ENCODE measurements at places on chromosomes 12 and 14. TPM values are rescaled to one million over a fixed set of nuclear protein-coding genes. Genes with fewer than 3 reads are reported as not detected.

GRCh38 chr12:52949413-52950331 lies 754 bp downstream of the KRT18 start:
- DNase-seq: peak; percentile 90
- no peaks in the 10 kb centered on the region for H3K4me1 ChIP-seq
- peak overlapping the region; percentile 74 for H3K4me3 ChIP-seq
- peak overlapping the region; percentile 89 for H3K27ac ChIP-seq
- H3K36me3 ChIP-seq: peaks cover 3% of the 10 kb centered on the region
- no peaks in the 10 kb centered on the region for H3K27me3 ChIP-seq

DNA sequence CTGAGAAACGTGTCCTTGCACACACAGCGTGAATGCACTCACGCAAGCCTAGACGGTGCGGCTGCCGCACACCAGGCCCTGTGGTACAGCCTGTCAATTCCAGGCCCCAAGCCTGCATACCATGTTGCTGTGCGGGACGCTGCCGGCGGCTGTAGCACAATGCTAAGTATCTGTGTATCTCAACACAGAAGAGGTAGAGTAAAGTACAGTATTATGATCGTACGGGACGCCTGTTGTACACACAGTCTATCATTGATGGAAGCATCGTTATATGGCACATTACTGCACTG lies 45.0 kb downstream of the AMN start:
- DNase-seq: no peak
- peaks cover 20% of the 10 kb centered on the region for H3K36me3 ChIP-seq
- H3K4me1 ChIP-seq: no peaks in the 10 kb centered on the region
- no peak overlapping the region for H3K27ac ChIP-seq

DNA sequence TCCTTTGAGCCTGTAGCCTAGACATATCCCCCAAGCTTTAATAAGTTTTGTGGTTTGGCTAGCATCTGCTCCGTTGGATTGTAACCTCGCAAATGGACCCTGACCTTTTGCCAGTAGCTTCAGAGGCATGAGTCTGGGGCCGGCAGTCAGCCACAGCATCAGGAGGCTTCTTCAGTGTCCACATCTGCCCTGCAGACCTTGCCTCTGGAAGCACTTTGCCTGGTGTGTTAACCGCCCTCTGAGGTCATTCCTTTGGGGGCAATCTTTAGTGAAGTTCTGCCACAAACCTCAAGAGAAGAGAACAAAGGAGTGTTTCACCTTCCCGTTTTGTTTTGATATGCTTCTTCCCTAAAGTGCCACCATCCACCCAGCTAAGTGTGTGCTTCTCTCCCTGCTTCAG lies 71.4 kb downstream of the GNS start:
- no peak overlapping the region for H3K27ac ChIP-seq
- no peaks in the 10 kb centered on the region for H3K4me1 ChIP-seq
- no peaks in the 10 kb centered on the region for H3K36me3 ChIP-seq
- H3K4me3 ChIP-seq: no peak overlapping the region
- no peaks in the 10 kb centered on the region for H3K27me3 ChIP-seq

The NRXN3 gene
- total RNA-seq: 7.8 TPM

The EML1 gene
- 14.2 TPM for total RNA-seq

DNA sequence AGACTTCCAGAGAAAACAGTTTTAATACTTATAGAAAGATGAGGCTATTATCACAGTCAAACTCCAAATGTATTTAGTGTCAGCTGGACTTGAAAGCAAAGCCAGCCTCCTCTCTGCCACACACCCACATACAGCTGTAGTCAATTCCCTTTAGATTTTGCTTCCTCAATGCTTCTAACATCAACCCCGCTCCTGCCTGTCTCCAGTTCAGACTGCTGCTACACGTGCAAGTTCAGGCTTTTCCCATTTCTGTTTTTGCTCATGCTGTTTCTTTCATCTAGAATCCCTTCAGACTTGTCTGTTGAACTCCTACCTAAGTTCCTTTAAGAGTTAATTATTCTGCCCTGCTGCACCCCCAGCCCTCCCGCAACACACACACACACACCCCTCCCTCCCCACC lies 380.0 kb downstream of the KCNH5 start:
- DNase-seq: no peak
- H3K4me3 ChIP-seq: no peak overlapping the region
- H3K4me1 ChIP-seq: no peaks in the 10 kb centered on the region
- no peak overlapping the region for H3K27ac ChIP-seq
- H3K36me3 ChIP-seq: no peaks in the 10 kb centered on the region

The RAB3IP gene
- total RNA-seq: 43.6 TPM

The DDX24 gene
- 110 TPM for total RNA-seq

- no peaks in the 10 kb centered on the region for H3K27me3 ChIP-seq
- H3K4me3 ChIP-seq: no peak overlapping the region
- H3K27ac ChIP-seq: no peak overlapping the region
- DNase-seq: no peak
- no peaks in the 10 kb centered on the region for H3K36me3 ChIP-seq
- no peaks in the 10 kb centered on the region for H3K4me1 ChIP-seq
Measured at GRCh38 chr12:92445253-92446082, 257.3 kb upstream of the PLEKHG7 start.

The IL22 gene
- not detected for total RNA-seq

GRCh38 chr14:103314496-103315277 lies 19.4 kb upstream of the EIF5 start:
- H3K27me3 ChIP-seq: no peaks in the 10 kb centered on the region
- DNase-seq: no peak
- no peaks in the 10 kb centered on the region for H3K4me1 ChIP-seq
- no peak overlapping the region for H3K4me3 ChIP-seq
- H3K36me3 ChIP-seq: no peaks in the 10 kb centered on the region

GRCh38 chr12:46087916-46088439 lies 97.6 kb upstream of the SCAF11 start:
- no peak for DNase-seq
- H3K27ac ChIP-seq: no peak overlapping the region
- no peak overlapping the region for H3K4me3 ChIP-seq
- no peaks in the 10 kb centered on the region for H3K27me3 ChIP-seq
- no peaks in the 10 kb centered on the region for H3K4me1 ChIP-seq
- no peaks in the 10 kb centered on the region for H3K36me3 ChIP-seq

The GPX2 gene
- 489 TPM for total RNA-seq

GRCh38 chr12:76255692-76256091 lies 92.5 kb downstream of the BBS10 start:
- no peaks in the 10 kb centered on the region for H3K4me1 ChIP-seq
- no peaks in the 10 kb centered on the region for H3K27me3 ChIP-seq
- H3K27ac ChIP-seq: no peak overlapping the region
- no peaks in the 10 kb centered on the region for H3K36me3 ChIP-seq
- no peak for DNase-seq

DNA sequence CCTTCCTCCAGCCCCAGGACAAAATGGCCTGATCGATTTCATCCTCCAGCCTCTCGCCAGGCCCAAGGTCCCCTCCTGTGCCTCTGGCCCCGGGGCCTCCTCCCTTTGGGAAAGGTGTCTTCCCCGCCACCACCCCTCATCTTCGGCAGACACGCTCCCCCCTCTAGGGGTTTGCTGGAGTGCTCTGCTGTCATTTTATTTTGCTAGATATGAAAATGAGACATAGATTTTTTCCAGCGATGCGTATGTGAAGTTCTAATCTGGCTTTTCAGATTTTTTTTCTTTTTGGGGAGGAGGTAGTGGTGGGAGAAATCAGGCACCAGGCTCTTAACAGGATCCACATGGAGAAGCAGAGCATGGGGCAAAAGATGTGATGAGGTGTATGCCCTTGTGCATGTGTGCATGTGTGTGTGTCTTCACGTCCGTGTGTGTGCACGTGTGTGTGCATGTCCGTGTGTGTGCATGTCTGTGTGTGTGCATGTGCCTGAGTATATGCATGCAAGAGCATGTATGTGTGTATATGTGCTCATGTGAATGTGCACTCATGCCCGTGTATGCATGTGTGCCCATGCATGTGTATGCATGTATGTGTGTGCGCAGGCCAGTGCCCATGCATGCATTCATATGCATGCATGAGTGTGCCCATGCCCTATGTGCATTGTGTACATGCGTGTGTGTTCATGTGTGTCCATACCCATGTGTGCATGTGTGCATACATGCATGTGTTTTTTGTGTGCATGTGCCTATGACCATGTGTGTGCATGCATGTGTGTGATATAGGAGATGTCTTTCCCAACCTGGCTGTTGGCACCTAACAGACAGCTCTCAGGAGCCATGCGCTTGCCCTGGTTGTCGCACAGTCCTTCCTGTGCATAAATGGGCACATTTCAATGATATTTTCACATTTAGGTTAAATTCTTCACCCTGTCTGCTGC lies 203.0 kb downstream of the RBM19 start:
- peaks cover 4% of the 10 kb centered on the region for H3K27me3 ChIP-seq
- no peak for DNase-seq
- H3K27ac ChIP-seq: no peak overlapping the region
- H3K4me1 ChIP-seq: no peaks in the 10 kb centered on the region
- no peak overlapping the region for H3K4me3 ChIP-seq
- H3K36me3 ChIP-seq: no peaks in the 10 kb centered on the region

DNA sequence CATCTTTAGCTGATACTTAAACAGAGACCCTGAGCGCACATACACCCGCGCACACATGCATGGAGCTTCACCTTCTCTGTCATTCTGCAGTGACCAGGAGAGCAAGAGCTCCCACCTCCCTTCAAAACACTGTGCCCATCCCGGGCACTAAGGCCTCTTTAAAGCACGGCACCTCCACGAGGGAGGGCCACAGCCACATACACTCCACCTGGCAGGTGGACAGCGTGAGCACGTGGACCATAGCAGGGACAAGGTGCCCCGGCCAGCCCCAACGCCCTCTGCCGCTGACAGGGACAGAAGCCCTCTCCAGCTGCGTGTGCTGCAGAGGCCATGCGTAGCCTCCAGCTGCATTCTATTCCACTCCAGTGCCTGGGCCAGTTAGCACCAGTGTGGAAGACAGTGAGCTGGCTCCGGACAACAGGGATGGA lies 5.4 kb downstream of the GAPDH start:
- H3K27ac ChIP-seq: peak overlapping the region; percentile 73
- H3K36me3 ChIP-seq: peaks cover 15% of the 10 kb centered on the region
- H3K27me3 ChIP-seq: no peaks in the 10 kb centered on the region

DNA sequence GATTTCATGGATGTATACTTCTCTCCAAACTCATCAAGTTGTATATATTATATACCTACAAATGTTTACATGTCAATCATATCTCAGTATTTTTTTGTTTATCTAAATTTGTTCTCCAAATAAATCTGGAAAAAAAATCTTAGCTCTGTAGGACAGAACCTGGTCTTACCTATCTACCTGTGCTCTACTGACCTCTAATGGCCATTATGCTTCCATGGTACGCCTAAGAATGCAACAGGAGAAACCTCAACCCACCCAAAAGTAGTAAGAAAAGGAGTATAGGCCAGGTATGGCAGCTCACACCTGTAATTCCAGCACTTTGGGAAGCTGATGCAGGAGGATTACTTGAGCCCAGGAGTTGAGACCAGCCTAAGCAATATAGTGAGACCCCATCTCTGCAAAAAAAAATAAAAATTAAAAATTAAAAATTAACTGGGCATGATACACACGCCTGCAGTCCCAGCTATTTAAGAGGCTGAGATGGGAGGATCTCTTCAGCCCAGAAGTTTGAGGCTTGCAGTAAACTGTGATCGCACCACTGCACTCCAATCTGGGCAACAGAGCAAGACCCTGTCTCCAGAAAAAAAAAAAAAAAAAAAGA lies 8.7 kb downstream of the OR11H4 start:
- H3K36me3 ChIP-seq: no peaks in the 10 kb centered on the region
- H3K4me3 ChIP-seq: no peak overlapping the region
- no peaks in the 10 kb centered on the region for H3K4me1 ChIP-seq
- H3K27ac ChIP-seq: no peak overlapping the region
- no peak for DNase-seq

DNA sequence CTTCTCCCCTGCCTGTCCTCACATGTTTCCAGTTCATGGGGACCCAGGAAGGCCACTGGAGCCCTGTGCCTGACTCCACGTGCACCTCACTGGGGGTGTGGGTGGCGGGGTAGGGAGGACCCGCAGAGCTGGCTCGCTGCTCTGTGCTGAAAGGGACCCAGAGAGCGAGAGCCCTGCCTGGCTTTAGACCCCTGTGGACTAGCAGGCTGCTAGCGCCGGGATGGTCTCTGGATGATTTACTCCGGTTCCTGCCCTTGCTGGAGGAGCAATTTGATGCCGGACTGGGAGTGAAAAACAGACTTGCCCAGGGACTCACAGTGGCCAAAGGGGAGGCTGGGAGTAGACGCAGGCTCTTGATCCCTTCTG lies 49.0 kb downstream of the NTF3 start:
- H3K4me3 ChIP-seq: no peak overlapping the region
- H3K27me3 ChIP-seq: no peaks in the 10 kb centered on the region
- DNase-seq: no peak
- no peaks in the 10 kb centered on the region for H3K36me3 ChIP-seq
- H3K4me1 ChIP-seq: no peaks in the 10 kb centered on the region

DNA sequence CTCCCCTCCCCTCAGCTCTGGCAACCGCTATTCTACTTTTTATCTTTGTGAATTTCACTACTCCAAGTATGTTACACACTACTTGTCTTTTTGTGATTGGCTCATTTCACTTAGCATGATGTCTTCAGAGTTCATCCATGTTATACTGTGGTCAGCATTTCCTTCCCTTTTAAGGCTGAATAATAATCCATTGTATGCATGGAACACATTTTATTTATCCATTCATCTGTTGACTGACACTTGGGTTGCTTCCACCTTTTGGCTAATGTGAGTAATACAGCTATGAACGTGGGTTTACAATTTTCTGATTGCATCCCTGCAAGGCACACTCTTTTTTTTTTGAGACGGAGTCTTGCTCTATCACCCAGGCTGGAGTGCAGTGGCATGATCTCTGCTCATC lies 53.0 kb upstream of the FUT8 start:
- no peaks in the 10 kb centered on the region for H3K27me3 ChIP-seq
- DNase-seq: no peak
- H3K4me3 ChIP-seq: no peak overlapping the region
- H3K4me1 ChIP-seq: no peaks in the 10 kb centered on the region
- H3K27ac ChIP-seq: no peak overlapping the region
- H3K36me3 ChIP-seq: no peaks in the 10 kb centered on the region

The NTN4 gene
- total RNA-seq: 12.4 TPM

- H3K27me3 ChIP-seq: no peaks in the 10 kb centered on the region
- H3K4me1 ChIP-seq: no peaks in the 10 kb centered on the region
- peaks cover 13% of the 10 kb centered on the region for H3K36me3 ChIP-seq
- H3K27ac ChIP-seq: no peak overlapping the region
Measured at GRCh38 chr12:332581-333205, 56.4 kb downstream of the KDM5A start.

The TSPAN9 gene
- 4.7 TPM for total RNA-seq

GRCh38 chr14:50957296-50957695 lies 13.0 kb upstream of the PYGL start:
- H3K4me3 ChIP-seq: no peak overlapping the region
- H3K27me3 ChIP-seq: no peaks in the 10 kb centered on the region
- H3K4me1 ChIP-seq: no peaks in the 10 kb centered on the region
